NB4 (cell line): ENCODE measurements at places on chromosomes 12 and 14.

- DNase-seq = no peak
Measured at GRCh38 chr12:110733900-110734299, 8.8 kb downstream of the PPP1CC start.

GRCh38 chr12:123387508-123388176, 3.7 kb downstream of the KMT5A start:
- peak; percentile 61 for DNase-seq

GRCh38 chr14:90060312-90060964, 1.4 kb upstream of the KCNK13 start:
- peak; percentile 39 for DNase-seq

GRCh38 chr12:121539908-121540307, 40.9 kb downstream of the KDM2B start:
- DNase-seq = no peak

GRCh38 chr12:48086327-48086726, 19.6 kb downstream of the SENP1 start:
- no peak for DNase-seq

GRCh38 chr12:12016284-12017100, 54.2 kb upstream of the BCL2L14 start:
- peak; percentile 36 for DNase-seq

DNA sequence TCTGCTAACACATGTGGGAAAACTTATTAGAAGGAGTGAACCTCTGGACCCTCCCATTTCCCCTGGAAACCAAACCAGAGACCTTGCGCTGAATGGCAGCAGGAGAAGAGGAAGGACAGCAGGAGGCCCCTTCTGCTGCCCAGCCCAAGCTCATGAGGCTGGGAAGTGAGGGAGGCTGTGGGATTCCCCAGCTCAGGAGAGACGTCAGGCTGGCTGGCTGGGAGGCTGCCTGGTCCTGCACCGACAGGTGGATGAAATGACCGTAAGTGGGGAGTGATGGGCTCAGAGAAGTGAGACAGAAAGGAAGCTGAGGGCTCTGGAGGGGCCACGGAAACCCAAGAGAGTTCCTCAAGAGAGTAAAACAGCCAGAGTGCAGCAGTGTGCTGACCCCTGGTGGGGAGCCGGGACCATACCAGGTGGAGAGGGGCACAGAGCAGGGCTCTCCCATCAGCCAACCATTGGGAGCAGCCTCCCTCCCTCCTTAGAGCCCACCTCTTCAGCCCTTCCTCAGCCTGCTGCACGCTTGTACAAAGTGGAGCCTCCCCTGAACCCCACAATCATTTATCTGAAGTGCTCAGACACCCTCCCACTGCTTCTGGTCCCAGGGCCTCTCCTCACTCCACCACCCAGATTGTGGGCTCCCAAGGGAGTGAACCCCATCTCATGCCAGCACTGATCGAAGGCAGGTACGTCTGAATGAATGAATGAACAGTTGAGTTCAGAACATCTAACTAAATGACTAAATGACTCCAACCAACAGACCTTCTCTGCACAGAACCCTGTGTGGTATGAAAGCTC, 14.0 kb downstream of the TAMALIN start:
- peak; percentile 87 for DNase-seq

DNA sequence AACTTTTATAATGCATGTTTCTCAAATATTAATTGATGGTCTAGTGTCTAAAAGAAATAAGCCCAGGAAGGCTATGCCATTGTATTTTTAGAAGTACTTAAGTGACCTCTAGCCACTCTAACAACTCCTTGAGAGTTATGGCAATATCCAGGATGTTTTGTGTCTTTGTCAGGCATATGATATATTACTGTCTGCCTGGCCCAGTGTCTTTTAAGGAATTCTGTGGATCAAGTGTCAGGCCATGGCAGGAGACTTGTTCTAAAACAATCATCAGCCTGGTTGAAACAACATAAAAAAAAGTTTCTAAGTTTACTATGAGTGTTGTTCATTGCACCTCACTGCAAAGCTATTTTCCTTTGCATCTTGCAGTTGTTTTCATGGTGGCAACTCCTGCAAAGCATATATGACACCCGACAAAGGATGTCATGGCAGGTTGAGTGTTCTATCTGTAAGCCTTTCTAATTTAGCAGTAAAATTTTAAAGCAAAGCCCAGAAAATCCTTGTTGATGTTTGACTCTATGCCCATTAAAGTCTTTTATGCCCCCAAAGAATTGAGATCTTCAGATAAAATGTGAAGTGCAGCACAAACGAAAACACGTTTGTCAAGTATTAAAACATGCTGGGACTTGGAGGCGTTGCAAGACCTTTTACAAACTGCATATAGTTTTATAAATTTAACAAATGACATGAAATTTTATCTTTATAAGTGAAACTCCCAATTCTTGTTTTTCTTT, 89.5 kb upstream of the SLC38A2 start:
- DNase-seq = no peak

DNA sequence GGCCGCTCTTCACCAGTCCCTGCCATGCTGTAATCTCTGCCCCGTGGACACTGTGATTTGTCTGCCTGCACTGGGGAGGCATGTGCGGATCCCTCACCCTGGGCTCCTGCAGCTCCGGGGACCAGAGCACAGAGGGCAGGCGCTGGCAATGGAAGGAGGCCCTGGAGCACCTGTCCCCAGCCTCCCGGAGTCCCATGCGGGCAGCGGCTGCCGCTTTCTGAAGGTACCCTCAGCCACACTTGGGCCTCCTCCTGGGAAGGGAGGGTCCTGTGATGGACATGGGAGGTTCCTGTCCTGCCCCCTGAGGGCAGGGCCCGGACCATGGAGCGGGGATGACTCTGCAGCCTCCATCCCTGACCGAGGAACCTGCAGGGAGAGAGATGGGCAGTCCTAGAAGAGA, 297.4 kb upstream of the SFSWAP start:
- no peak for DNase-seq

DNA sequence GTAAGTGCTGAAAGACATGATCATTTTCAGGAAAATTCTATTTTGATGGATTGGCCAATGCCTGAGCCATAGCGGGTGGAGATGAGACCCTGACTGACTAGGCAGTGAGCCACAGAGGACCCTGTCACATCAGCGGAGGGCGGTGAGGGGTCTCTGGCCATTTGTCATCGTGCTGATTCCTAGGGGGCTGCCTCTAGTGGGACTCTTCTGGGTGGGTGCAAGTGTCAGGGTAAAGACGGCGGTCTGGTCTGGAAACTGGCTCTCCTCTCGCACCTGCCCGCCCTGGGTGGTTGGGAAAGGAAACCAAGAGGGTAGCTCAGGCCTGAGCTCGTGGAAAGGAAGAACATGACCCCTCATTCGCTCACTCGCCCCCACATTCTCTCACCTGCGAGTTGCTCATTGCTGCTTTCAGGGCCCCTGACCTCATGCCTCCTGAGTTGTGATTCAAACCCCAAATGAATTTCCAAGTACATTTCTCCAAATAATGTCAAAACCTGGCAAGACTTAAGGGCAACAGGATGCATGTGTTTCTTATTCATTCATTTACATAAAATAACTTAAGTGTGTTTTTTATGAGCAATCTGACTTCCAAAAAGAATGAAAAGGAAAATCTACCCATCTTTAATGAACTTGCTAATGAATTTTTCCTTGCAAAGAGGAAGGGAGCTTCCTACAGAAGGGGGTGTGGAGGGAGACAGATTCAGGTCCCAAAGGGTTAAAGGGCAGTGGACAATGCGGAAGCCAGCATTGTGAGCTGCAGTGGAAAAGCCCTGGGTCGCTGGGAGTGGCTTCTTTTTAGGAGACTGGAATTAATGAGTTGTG, 12.8 kb downstream of the MEG3 start:
- DNase-seq = no peak

GRCh38 chr14:56172571-56172971, 54.4 kb downstream of the PELI2 start:
- peak; percentile 2 for DNase-seq

DNA sequence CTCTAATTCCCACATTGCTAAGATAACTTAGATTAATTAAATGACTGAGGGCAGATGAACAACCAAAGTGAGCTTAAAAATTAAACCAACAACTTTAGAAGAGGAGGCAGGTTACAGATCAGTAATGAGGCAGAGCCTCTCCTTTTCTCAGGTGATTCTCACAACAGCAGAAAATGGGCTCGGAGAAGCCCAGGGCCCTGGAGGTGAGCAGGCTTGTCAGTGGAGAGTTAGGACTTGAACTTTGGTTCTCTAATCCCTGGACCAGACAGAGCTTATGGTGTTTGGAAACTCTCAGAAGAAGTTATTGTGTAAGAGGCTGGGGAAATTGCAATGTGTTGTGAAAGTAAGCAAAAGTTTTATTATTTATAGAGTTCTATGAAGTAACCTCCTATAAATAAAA, 2.8 kb downstream of the TRHDE start:
- DNase-seq = peak; percentile 16

- no peak for DNase-seq
Measured at GRCh38 chr12:46402451-46402850, 29.9 kb upstream of the SLC38A2 start.

DNA sequence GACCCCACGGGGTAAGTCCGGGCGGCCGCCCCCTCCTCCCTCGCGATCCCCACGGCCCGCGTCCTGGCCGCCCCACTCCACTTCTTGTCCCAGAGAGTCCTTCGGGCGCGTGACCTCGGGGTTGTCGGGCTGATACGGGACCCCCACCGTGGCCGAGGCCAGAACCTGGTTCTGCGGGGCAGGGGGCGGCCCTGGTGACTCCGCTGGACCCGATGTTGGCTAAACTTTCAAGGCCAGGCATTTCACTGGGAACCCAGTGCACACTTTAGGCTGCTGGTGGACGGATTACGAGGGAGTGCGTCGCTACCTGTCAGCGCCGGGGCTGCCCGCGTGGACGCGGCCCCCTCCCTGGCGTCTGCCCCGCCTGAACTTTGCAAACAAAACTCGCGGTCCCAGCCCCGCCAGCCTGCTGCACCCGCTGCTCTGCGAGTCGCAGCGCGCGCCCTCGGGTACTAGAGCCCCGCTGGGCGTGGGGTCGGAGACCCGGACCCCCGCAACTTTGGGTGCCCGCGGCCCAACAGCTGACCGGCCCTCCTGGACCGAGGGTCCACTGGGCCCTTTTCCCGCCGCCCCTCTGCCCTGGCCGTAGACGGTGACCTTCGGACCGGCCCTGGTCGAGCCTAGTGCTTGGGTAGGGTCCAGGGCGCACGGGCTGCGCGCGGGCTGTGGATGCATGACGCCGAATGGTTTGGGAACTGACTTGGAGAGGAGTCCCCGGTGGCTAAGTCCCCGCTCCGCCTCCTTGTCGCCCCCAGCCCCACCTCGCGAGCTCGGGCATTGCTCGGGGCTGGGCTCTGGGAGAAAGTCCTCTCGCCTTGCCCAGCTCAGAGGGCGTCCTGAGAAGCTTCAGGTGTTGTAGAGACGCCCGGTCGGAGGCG, 624 bp downstream of the RIN3 start:
- peak; percentile 44 for DNase-seq

DNA sequence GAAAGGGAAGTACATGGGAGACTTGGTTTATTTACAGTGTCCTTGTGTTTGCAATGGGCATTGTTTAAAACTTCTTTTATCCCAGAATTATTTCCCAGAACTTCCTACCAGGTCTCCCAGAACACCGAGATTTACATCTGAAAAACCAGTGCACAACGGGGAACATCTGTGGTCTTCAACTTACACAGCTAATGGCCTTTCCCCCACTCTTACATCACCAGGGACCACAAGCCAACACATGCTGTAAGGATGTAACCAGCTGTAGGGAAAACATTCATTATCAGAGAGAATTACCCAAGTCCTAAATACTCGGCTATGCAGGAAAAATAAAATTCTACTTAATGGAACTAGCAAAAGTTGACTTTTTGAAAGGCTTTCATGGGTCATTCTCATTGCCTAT, 267.6 kb downstream of the DUSP6 start:
- no peak for DNase-seq

- DNase-seq = no peak
Measured at GRCh38 chr14:56754921-56755320, 55.4 kb downstream of the OTX2 start.

GRCh38 chr12:82981150-82981549, 294.4 kb downstream of the TMTC2 start:
- DNase-seq = no peak

- peak; percentile 28 for DNase-seq
Measured at GRCh38 chr12:49588721-49589516, 16.5 kb downstream of the FAM186B start.

DNA sequence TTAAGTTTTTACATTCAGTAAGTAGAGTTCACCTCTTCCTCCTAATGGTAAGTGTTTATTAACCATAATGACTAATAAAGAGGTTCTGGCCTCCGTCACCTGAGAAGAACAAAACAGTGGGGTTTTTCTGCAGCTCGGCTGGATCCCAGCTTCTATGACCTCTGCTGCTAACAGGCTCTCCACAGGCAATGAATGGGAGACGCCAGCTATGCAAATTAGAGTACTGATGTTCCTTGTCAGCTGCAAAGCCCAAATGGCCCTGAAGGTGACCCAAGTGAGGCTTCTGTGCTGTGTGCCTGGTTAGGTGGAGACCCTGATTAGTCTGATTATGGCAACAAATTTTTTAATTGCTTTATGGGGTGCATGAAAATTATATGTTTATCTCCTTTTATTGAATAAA, 218.1 kb downstream of the APAF1 start:
- no peak for DNase-seq

DNA sequence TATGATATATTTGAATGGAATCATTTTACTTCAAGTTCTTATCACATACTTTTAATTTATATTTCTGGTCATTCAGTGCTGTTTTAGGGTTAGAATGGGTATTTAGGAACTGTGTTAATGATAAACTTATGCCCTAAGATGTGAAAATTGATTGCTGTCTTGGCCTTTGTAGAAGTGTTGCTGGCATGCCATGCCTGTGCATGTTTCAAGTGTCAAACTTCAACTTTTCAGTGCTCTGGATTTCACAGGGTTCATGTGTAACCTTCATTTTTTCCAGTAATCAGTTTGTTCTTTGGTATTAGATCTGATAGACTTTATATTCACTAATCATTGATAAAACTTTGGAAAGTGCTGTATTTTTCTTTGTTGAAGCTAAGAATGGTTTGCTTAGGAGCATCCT, 36.6 kb downstream of the YLPM1 start:
- no peak for DNase-seq

DNA sequence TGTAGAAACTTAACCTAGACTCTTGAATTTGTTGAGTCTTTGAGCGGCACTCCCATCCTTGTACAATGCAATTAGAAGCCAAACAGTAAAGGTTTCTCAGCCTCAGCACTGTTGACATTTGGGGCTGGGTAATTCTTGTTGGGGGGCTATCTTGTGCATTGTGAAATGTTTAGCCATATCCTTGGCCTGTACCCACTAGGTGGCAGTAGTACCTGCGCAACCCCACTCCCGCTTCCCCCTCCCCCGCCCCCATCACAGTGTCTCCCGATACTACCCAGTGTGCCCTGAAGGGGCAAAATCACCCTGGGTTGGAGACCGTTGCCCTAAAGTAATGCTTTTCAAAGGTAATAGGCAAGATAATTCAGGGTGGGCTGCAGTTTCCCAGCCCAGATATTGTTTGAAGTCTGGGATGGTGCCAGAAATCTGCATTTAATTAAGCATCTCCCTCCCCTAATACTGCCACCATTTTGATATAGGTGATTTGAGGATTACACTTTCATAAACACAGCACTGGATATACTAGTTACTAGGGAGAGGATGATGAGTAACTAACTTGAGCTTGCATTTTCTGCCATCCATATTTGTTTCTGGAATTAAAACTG, 1.8 kb downstream of the COX6A1 start:
- DNase-seq = peak; percentile 88

GRCh38 chr12:13390918-13391317, 194.4 kb downstream of the EMP1 start:
- no peak for DNase-seq

GRCh38 chr12:92255741-92256140, 110.1 kb upstream of the BTG1 start:
- peak; percentile 21 for DNase-seq

- no peak for DNase-seq
Measured at GRCh38 chr12:104643093-104643818, 186.5 kb downstream of the CHST11 start.
